ENCODE measurements at places on chromosomes 5 and 9.
A peak's percentile ranks its signal among the peaks of the same experiment; 100 is the strongest.

DNA sequence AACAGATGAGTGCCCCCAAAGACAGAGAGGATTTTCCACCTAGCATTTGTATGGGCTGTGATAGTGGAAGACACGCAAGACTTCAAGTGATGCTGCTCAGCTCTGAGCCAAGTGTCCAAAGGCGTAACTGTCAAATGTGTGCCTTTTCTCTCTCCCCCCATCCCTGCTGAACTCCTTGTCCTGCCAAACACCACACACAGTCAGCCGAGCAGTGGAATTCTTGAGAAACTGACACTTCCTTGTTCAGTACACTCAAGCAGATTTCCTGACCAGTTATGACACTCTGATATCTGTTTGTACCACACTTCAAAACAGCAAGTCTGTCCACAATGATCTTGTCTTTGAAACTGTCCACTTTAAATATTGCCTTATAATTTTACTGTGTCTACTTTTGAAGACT, 166.4 kb downstream of the PIK3R1 start:
- no peak for DNase-seq

DNA sequence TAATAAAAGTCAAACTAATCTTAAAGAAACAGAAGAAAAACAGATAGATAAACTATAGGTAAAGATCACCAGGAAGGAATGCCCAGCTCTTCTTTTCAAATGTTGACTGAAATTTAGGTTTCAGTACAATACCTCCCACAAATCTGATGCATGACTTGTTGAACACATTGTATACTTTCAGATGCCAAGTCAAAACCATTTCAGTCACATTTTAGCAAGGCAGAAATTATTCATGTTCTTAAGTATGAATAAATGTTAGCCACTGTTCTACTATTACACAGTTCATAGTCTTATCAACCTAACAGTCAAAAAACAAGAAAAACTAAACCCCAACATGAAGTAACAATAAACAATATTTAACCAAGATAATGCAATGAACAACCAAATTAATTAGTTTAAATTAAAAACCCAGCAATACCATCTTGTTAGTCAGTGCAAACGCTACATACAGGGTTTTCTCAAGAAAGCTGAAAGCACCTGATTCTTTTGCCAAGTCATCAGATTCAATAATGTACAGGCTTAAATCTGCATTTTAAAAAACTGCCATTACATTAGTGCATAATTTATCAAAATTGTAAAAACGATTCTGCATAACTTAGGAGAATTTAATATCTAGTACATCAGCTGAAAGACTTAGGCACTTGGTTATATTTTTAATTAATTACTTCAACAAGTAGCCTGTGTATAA, 20.0 kb upstream of the PDCL start:
- no peak for DNase-seq

- DNase-seq = peak; percentile 54
Measured at GRCh38 chr5:180291943-180292831, at the start of gene MAPK9. TSS of gene MAPK9 (minus strand) at chr5:180292083. CDS start at chr5:180280561, 11,522 bp downstream.

GRCh38 chr5:38463634-38464521, 92.6 kb downstream of the LIFR start:
- no peak for DNase-seq

All from NCI-H2107 (cell line).